Dermis microvascular lymphatic vessel endothelial cell (primary cell): ENCODE measurements at places on chromosomes 1 and 21. TPM values are rescaled to one million over a fixed set of nuclear protein-coding genes. Genes with fewer than 3 reads are reported as not detected.

Gene TMIGD3
- not detected in 2 replicates for total RNA-seq

Gene SDCCAG8
- total RNA-seq, result 21.4 and 22.5 TPM in 2 replicates

Gene B3GALT2
- total RNA-seq, result 1.5 and 3.7 TPM in 2 replicates

Gene DDI2
- 13.0 and 20.1 TPM in 2 replicates for total RNA-seq

Gene ARHGEF19
- 4.0 and 4.4 TPM in 2 replicates for total RNA-seq

Gene TIE1
- 667 and 1,206 TPM in 2 replicates for total RNA-seq

Gene KDF1
- total RNA-seq, result not detected in 2 replicates
